ENCODE measurements at places on chromosomes 6 and 20.

GRCh38 chr6:151288712-151289398 lies 49.1 kb downstream of the AKAP12 start:
- DNase-seq, result no peak

- no peak for DNase-seq
Measured at GRCh38 chr6:24931296-24931695, 4.5 kb downstream of the RIPOR2 start.

- DNase-seq, result no peak
Measured at GRCh38 chr6:92139601-92140000, 1279.8 kb downstream of the EPHA7 start.

DNA sequence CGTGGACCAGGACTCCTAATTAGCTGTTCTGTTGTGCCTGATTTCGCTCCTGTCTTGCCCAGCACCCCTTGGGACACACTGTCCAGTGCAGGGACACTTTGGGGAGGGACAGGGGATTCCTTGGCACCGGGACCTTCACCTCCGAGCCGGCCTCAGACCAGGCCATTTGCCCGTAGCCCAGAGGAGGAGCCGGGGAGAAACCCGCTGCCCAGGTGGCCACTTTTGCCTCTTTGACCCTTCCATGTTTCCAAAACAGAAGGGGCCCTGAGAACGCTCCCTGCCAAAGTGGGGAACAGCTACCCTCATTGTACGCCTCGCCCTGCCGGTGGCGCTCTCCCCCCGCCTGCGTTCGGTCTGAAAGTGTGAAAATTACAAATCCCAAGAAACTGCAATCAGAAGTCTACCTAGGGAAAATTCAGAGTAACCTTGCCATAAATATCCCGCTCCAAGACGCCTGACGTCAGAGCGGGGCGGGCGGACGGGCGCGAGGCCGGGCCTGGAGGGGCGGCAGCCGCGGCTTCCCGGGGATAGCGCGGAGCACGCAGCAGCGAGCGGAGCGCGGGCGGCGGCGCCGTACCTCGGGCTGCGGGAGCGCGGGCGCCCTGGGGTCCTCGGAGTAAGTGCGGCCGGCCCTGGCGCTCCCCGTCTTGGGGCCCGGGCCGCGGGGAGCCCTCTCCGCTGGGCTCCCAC lies at the start of gene DAAM2:
Gene DAAM2 (plus strand): TSS at position 527 of the 690 bp plus-strand sequence. CDS start 63,927 bp downstream, outside the sequence.
- no peak for DNase-seq

- no peak for DNase-seq
Measured at GRCh38 chr6:109183109-109183650, 87.9 kb downstream of the CEP57L1 start.

DNA sequence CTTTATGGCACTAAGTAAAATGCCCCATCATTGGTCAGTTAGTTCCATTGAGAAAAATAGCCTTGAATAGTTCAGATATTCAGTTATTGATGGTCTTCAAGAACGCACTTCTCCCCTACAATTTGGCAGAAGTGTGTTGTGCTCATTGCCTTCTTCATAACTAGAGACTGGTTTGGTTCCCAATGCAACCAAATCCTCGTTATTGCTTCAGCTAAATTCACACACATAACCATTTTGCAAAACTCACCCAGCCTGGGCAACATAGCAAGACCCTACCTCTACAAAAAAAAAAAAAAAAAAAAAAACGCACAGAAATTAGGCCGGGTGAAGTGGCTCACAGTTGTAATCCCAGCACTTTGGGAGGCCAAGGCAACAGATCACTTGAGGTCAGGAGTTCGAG lies 32.1 kb downstream of the ZNF217 start:
- no peak for DNase-seq

DNA sequence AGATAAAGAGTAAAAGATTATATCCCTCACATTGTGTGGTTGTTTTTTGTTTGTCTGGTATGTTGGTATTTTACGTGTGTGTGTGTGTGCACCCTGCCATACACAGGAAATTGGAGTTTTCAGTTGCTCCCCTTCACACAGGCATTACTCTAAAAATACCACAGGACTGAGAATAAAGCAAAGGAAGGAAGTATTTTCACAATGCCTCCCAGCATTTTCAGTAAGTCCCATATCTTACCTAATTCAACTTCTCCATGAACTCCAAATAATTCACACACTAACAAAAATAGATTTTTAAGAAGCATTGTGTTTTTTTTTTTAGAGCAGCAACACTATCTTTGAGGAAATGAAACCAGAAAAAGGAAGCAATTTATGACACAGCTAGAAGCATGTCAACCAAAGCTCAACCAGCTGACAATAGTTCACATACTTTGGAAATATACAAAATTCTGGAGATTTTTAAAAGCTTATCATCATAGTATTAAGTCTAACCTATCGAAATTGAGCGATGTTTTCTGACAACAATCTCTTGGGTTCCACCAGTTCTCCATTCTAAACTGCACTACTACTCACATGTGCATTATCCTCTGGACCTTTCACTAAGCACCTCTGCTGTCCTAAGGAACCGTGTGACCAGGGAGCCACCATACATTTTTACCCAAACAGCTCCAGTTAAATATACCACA lies 2.1 kb downstream of the UBE2J1 start:
- no peak for DNase-seq

DNA sequence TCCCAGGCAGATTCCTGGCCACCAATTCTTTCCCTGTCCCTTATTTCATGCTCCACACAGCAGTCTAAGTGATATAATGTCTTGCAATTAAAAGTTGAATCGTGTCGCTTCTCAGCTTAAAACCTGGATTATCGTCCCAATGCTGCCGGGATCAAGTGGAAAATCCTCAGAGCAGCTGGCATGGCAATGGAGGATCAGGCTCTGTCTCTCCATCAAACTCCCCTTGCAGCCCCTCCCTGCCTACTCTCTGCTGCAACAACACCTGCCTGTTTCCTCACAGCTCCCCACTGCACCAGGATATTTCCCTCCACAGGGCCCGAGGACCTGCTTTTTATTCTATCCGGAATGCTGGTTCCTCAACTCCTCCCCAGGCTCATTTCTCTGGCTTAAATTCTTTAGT lies 277.1 kb downstream of the SYNE1 start:
- no peak for DNase-seq

DNA sequence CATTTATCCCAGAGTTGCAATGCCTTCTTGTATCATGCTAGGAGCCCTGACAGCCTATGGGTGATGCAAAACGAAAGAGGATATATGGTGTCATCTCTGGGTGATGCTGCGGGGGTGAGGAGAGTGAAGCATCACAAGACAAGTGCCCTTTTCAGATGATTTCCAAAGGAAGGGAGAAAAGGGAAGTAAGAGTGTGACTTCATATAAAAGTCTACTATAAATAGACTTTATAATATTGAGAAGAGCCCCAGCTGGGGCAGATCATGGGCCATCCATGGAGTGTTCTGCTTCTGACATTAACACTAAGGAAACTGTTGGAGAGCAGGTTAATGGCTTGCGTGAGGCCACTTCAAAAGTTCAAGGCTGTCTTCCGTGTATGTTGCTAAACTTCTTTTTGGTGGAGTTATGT lies 4.4 kb downstream of the CD83 start:
- peak; percentile 26 for DNase-seq

DNA sequence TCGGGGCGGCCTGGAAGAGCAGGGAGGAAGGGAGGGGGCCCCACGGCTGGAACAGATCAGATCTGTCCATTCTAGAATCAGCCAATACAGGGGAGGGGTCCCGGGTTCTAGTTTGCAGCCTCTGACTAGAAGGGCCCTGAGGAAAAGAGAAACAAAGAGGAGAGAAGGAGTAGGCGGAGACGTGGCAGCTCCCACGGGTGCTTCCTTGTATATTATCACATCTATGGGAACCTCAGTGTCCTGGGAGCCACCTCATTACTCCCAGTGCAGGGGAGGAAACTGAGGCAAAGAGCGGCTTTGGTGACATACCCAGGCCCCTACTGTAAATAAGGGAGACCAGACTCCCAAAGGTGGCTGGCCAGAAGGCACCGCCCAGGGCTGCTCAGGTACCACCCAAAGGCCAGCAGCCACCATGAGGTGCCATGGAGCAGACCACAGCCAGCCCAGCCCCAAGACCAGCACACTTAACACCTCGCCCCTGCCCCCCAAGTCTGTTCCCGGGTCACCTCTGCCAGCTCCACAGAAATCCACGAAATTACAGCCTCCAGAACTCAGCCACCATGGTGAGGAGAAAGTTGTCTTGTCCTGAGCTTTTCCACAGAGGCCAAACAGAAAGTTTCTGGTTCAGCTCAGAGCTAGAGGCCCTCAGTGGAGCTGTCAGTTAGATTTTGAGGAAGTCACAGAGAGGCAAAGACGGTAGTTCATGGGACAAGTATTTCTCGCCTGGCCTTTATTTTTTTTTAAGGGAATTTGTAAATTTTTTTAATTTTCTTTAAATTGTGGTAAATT lies 2.1 kb downstream of the ZC3H12D start:
- DNase-seq, result no peak

- no peak for DNase-seq
Measured at GRCh38 chr6:44738601-44739146, 351.2 kb downstream of the CDC5L start.

DNA sequence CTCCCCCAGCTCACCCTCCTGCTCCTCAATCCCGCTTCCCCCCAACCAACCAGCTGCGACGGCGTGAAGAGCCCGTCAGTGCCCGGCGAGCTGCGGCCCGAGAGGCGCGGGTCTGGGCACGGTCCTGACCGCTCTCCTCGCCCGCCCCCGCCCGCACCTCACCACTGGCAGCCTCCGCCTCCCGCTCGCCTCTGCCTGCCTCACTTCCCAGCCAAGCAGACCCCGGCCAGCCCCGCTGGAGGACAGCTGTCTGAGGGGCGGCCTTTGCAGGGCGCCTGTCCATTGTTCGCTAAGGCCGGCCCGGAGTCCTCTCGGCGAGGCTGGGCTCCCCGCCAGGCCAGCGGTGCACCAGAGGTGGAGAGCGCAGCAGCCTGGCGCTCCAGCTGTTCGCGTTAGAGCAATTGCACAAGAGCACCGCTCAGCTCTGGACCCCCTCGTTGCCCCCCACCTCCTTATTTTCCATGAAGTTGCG lies 1.3 kb downstream of the SOBP start:
- DNase-seq, result no peak

DNA sequence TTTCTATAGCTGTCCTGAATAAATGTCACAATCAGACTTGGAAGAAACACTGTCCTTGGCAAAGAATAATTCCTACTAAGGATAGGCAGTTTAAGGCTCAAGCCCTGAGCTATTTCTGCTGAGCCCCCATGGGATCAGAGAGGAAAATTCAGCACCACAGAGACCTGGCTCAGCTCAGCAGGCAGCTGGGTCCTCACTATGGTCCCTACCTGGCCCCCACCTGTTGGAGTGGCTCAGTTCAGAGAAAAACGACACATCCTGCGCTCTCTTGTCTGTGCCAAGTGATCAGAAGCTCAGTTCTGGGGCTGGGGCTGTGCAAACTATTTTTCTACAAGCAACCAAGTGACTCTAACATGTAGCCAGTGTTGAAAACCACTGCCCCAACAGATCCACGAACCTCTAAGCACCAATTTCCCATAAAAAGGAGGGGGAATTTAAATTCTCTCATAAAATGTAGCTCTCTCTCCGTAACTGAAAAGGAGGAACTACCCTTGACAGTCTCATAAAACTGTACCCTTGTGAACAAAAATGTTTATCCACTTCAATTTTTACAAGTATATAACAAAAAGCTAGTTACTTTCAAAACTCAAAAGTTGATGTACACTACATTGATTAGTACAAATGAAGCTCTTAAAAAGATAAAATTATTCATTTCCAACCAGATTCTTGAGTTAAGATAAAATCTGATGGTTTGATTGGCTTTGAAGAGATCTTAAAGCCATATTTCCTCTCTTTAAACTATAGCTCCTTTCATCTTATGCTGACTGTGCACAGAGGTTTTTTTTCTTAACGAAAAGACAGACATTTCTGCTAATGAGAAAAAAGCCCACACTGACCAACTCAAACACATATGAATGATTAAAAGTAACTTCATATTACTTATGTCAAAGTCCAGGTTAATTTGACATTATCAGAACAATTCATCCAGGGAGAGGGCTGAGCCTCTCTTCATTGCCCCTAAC lies 52.0 kb downstream of the KIF13A start:
- DNase-seq, result no peak

- DNase-seq, result no peak
Measured at GRCh38 chr6:161736326-161736725, 462.5 kb upstream of the AGPAT4 start.

- DNase-seq, result no peak
Measured at GRCh38 chr6:93407186-93407585, 12.2 kb downstream of the EPHA7 start.

DNA sequence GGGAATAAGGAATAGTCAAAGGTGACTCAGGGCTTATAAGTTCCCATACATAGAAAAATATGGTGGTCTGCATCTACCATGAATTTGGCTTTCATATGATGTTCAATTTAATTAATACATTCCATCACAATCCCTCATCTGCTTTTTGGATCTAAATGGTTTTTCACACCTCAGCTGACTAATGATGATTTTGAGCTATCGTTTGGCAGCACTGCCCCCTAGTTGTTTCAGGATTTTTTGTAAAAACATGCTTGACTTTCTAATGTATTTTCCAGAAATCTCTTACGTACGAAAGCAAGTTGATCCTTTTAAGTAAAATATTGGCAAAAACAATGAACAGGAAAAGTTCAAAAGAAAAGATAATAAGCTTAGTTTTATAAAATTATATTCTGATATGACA lies 408.6 kb upstream of the ADGRB3 start:
- no peak for DNase-seq

DNA sequence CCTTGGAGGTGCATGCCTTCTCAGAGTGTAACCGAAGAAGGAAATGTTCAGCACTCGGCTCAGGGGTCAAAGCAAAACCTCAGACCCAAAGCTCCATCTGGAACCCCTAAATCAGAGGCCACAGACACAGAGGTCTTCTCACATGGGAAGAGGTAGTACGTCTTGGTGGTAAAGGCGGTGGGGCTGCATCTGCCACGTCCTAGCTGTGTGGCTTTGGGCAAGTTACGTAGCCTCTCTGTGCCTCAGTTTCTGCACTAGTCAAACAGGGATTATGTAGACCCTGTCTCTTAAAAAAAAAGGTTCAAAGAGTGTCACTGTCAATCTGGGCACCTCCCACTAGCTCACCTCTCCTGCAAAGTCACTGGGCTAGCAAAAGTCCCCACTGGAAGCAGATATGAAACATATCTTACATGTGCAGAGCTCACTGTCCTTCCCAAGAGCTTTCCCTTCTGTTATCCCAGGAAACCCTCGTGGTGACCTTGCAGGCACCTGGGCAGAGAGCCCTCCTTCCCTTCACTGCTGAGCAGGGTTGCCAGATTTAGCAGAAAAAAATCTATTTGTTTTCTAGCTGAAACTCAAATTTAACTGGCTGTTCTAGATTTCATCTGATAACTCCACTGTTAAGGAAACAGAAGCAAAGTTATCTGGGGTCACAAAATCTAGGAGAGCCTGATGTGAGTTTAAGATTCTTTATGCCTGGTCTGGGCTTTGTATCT lies 18.0 kb upstream of the NAA20 start:
- no peak for DNase-seq

- no peak for DNase-seq
Measured at GRCh38 chr6:160161647-160161986, 40.0 kb downstream of the SLC22A1 start.

GRCh38 chr6:111870051-111870741 lies 3.1 kb downstream of the FYN start:
- DNase-seq, result no peak

DNA sequence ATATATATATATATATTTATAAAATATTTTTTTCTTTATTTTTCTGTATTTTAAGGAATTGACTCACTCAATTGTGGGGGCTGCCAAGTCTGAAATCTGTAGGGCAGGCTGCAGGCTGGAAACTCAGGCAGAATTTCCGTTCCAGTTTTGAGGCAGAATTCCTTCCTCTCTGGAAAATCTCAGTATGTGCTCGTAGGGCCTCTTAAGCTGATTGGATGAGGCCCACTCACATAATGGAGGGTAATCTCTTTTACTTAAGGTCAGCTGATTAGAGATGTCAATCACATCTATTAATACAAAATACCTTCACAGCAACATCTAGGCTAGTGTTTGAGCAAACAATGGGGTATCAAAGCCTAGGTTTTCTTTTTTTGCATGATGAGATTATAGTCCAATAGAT lies 244.7 kb upstream of the RNF24 start:
- DNase-seq, result no peak

All from stimulated activated CD4-positive, alpha-beta T cell treated with anti-CD3 and anti-CD28 coated beads, Interleukin-1b, Interleukin-23, amount 100 ng/mL, for 24 hours (primary cell).